Hematopoietic multipotent progenitor cell (in vitro differentiated cells): ENCODE measurements at places on chromosomes 5 and 9. TPM values are rescaled to one million over a fixed set of nuclear protein-coding genes. Genes with fewer than 3 reads are reported as not detected.

DNA sequence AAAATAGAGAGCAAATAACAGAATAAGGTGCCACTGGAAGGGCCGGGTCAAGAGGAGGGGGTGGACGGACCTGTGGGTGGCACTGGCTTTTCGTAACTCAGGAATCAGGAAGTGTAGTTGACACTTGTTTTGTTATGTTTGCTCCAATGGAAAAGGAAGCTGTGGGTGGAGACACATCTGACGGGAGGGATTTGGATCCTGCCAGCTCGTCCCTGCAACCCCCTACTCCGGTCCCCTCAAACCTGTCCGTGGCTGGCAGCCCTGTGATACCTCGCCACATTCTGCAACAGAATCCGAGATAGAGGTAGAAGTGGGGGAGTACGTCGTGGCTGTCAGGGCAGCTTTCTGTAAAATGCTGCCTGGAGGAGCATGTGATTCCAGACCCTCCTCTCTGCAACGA, 104.2 kb upstream of the IER5L start:
- DNase-seq: peak; percentile 19

GRCh38 chr5:120073722-120074121, 390.4 kb upstream of the PRR16 start:
- no peak for DNase-seq

DNA sequence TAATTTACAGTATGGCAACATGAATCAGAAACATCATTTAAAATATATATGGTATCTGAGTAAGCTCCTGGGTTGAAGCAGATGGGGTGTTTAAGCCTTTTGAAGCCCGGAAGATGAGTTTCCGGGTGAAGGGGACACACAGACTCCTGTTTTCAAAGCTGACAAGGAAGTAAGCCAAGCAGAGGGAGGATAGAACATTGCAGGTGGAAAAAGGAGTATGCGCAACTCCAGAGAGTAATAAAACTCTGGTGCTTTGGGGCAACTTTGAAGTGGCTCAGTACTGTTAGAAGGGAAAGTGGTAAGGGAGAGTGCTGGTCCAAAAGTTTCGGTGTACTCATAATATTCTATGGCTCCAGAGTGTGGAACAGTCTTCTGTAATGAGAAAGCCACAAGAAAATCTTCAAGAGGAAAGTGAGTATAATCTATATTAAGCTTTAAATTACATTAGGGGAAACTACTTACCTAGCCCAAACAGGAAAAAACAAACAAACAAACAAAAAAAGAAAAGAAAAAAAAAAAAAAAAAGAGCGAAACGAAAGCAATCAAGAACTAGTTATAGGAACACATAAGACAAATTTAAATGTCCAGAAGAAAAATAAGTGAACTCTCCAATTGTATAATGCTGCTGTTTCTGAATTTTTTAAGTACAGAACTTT, 2.3 kb upstream of the ST8SIA4 start:
- DNase-seq: no peak

DNA sequence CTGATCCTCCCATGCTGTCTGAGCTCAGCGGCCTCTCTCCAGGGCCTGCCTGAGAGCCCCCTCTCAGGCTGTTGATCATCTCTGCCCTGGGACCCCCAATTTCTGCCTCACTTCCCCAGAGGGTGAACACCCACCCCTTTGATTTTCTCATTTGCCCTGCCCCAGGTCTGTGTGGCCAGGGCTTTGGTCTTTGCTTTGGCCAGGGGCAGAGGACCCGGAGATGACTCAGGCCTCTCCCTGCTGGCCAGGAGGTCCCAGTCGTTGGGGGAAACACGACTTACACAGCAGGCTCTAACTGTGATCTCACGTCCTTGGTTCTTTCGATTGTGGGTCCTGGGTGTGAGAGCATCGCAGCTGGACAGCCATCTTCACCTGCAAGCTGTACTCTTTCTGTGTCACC, 1.1 kb upstream of the ADAMTS2 start:
- no peak for DNase-seq

DNA sequence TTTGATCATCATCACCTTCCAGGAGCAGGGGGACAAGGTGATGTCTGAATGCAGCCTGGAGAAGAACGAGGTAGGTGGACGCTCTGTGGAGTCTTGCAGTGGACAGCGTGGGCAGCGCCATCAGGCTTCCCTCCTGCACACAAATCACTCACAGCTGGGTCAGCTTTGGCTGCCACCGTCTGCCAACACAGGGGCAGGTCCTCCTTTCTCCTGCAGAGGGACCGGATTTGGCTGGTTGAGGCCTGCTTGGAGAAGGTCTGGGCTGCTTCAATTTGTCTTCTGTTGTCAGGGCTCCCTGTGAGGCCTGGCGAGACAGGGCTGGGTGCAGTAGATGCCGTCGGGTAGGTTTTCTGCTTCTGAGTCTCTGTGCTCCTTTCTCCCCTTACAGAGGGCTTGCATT, 180.6 kb downstream of the CACNA1B start:
- DNase-seq: no peak

DNA sequence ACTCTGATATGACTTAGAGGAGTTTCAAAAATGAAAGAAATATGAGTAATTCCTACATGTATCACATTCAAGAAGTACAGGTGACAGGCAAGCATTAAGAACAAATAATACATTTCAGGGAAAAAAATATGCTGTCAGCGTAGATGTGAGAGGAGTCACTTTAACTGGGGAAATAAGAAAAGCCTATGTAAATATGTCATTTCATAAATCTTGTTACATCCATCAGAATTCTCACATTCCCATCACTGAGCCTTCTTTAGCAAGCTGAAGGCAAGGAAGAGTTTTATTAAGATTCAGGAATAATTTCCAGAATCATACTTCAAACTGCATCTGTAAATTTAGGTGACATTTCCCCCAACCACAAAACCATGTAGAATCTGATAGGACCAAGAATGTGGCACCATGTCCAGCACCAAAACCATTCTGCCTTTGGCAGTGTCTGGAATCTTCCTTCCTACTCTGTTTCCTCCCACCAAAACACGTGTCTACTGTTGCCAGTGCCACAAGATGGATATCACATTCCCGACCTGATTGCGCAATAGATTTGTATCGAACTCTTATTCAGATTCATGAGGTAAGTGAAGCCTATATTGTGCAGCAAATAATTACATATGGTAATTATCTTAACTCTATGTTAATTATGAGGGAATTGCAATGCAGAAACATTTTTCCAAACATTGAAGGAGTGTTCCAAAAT, 690.9 kb downstream of the ISL1 start:
- no peak for DNase-seq

DNA sequence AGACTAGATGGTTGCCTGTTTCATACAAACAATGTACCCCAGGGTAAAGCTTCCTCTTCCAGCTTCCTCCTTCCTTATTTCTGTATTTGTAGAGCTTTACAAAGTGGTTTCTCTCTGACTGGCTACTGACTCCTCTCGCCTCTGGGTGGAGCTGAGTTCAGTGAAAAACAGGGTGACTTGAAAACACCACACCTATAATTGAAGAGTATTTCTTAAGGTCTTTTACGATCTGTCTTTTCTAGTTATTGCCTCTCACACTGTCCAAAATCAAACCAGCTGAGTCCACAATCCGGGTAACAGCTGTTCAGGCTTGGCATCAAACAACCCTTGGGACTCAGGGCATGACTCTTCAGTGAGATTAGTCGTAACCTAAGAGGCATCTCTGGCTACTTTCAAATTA, 200.4 kb downstream of the ARRDC3 start:
- peak; percentile 44 for DNase-seq

DNA sequence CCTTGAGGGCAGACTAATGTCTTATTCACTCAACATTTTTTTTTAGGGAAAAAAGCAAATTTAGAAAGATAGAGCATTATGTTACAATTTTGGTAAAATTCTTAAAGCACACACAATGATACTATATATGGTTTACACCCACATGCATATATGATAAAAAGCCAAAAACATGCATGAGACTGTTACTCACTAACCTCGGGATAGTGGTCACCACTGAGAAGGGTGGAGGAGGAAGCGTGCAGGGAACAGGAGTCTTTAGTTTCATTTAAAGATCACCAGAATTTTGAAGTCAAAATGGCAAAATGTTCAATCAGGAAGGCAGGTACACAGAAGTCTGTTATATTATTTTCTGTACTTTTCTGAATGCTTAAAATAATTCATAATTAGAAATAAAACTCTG, 9.2 kb downstream of the ARL15 start:
- DNase-seq: no peak

GRCh38 chr5:131262953-131263541, 806 bp upstream of the CDC42SE2 start:
- peak; percentile 47 for DNase-seq

DNA sequence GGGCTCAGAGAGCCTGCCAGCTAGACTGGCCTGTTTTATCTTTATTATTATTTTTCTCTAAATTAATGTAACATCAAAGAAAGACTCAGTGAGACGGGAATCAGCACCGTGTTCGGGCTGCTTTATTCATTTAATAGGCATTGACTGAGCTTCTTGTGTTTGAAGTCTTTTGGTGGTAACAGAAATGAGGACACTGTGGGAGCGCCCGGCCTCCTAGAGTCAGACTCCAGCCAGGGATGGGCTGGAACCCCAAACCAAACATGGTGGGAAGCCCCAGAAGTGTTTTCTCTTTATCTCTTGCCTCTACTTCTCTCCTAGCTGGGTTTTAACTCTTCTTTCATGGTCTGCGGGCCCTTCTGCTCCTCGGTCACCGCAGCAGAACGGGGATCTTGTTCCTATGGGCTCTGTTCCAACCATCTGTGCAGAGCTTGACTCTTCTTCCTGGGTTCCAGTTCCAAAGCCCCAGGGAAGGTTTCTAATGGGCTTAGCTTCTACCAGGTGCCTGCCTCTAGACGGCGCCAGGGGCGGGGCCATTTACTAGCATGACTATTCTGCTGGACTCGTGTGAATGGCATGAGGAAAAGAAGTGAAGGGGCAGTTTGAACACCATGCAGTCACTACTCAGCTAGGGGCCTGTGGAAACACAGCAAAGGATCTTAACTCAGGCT, 123.8 kb downstream of the FGF18 start:
- DNase-seq: no peak

GRCh38 chr9:127835991-127836516, 18.4 kb downstream of the ENG start:
- peak; percentile 83 for DNase-seq

DNA sequence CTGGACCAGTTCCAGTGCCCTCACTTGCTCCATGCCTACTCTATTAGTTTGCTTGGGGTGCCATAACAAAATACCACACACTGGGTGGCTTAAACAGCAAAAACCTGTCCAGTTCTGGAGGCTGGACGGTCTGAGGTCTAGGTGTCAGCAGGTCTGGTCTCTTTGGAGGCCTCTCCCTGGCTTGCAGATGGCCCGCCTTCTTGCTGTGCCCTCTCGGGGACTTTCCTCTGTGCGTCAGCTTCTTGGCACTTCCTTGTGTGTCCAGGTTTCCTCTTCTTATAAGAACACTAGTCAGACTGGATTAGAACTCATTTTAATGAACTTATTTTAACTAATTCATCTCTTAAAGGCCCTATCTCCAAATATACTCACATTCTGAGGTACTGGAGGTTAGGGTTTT, 97.2 kb downstream of the CARTPT start:
- no peak for DNase-seq

GRCh38 chr5:33300209-33300742, 140.5 kb upstream of the TARS1 start:
- DNase-seq: peak; percentile 65

DNA sequence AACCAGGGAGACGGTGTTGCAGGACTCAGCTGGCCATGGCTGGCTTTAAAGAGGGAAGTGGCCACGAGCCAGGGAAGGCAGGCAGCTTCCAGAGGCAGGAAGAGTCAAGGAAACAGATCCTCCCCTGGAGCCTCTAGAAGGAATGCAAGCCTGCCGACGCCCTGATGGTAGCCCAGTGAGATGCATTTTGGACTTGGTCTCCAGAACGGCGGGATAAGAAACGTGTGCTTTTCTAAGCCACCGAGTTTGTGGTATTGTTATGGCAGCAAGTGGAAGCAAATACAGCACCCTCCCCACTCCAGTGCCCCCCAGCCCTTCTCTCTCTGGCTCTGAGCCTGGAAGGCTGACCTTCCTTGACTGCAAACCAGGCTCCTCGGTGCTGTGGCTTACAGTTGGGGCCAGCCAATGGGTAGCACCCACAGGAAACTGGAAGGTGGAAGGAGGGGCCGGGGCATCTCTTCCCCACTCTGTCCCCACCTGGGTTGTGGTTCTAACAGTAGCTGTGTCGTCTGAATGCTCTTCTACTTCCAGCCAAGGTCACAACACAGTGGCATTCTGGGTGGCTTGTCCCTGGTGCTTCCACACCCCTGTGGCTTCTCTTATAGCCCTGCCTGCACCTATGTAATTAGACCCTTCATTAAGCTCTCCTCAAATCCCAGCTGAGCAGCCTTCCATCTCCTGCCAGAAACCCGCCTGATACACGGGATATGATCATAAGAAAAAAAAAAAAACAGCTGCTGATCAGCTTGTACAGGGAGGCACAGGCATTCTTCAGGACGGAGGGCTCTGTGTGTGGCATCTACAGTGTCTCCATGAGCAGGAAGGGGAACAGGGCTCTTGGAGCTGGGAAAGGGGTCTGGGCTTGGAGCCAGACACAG, 29.9 kb upstream of the UNC5A start:
- DNase-seq: no peak

- DNase-seq: no peak
Observed at GRCh38 chr9:2281031-2281802, 266.1 kb downstream of the SMARCA2 start.

DNA sequence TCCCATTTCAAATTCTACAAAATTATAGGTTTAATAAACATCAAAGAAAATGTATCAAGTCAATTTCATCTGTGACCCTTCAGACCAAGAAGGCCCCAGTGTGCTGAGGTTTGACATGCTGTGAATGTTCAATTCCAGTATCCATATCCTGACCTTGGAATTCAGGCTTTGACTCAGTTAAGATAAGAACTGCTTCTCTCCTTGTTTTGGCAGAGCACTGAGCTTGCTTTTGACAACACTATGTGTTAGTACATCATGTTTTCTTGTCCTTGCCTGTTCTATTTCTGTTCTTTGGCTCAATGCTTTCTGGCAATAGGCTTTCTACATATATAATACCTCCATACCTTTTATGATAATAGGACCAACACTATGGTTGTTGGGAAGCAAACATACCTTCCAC, 105.6 kb downstream of the PLCXD3 start:
- no peak for DNase-seq

GRCh38 chr5:1499851-1500250, 23.9 kb downstream of the LPCAT1 start:
- no peak for DNase-seq

DNA sequence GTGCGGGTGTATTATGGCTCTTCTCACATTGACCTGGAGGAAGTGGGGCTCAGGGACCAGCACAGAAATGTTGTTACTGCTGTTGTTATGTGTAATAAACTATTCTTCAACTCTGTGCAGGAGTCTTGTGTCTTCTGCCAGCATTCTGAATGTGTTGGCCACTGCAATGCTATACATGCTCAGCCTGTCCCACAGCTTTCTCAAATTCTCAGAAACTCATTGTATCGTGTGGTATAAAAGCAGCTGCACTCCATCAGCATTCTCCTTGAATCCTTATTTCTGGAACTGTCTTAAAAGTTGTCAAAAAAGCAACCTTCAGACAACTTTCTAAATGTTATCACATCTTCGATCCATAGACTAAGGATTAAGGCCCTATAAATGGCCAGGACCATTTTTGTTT, 72.0 kb downstream of the ZNF474 start:
- DNase-seq: no peak

- no peak for DNase-seq
Observed at GRCh38 chr5:77776554-77777206, 541 bp upstream of the TBCA start.

PCDHB14 gene
- under 0.01 TPM for total RNA-seq

SHISAL2B gene
- not detected for total RNA-seq

RNF224 gene
- not detected for total RNA-seq

RELL2 gene
- 2.4 TPM for total RNA-seq

WWC1 gene
- 0.54 TPM for total RNA-seq

FRMD3 gene
- 0.27 TPM for total RNA-seq
